ENCODE measurements at places on chromosomes 4 and X. TPM values are rescaled to one million over a fixed set of nuclear protein-coding genes. Genes with fewer than 3 reads are reported as not detected.

ZNF732 gene
- total RNA-seq, result 1.6 TPM

NDNF gene
- total RNA-seq, result not detected

DRD5 gene
- total RNA-seq, result not detected

GYPA gene
- total RNA-seq, result not detected

ATP2B3 gene
- total RNA-seq, result not detected

ZNF280C gene
- total RNA-seq, result 12.1 TPM

TCEAL5 gene
- total RNA-seq, result not detected

PROM1 gene
- 0.13 TPM for total RNA-seq

CYP2U1 gene
- 7.7 TPM for total RNA-seq

AREG gene
- not detected for total RNA-seq

TSPAN5 gene
- total RNA-seq, result 59.9 TPM

ODAPH gene
- total RNA-seq, result not detected

ARL9 gene
- total RNA-seq, result 0.14 TPM

MAGEC1 gene
- total RNA-seq, result not detected

CSAG1 gene
- not detected for total RNA-seq

PRDM5 gene
- total RNA-seq, result 10.1 TPM

BRS3 gene
- not detected for total RNA-seq

CCKAR gene
- total RNA-seq, result not detected
